Hematopoietic multipotent progenitor cell treated with erythropoietin and hydrocortisone succinate and interleukin-3 and kit ligand, for 6 days (in vitro differentiated cells): ENCODE measurements at places on chromosomes 4 and X.

GRCh38 chr4:152708796-152709195 lies 29.0 kb upstream of the TMEM154 start:
- no peak for DNase-seq

GRCh38 chrX:141180851-141181250 lies 3.9 kb upstream of the LDOC1 start:
- no peak for DNase-seq

DNA sequence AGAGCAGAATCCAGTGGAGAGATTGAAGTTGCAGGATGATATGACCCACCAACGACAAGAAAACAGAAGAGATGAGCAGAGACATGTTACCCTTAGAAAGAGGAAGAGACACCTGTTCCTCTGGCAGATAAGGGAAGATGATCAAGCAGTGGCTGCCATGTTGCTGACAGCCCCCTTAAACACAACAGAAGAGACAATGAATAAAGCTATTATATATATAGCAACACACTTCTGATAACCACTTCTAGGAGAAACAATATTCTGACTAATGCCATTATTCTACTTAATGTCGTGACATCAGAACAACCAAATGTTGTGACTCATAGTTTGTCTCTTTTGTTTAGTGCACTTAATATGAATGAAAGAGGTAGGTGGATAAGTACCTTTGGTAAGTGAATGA lies 44.9 kb downstream of the SH3RF1 start:
- DNase-seq: no peak

DNA sequence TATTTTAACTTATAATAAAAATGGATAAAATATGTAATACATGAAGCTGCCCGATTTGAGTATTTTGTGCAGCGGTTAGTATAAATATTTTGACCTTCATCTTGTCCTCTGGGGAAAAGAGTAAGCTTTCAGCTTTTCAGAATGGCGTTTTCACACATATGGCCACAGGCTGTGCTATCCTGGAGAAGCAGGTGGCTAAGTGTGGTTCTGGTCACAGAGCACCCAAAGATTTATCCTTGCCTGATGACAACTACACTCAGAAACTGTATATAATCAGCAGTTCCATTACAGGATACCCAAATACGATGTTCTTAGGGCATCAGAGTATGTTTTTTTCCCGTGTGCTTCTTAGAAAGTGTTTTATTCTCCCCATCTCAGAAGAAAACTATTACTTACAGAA lies 42.3 kb upstream of the ANK2 start:
- DNase-seq: no peak

DNA sequence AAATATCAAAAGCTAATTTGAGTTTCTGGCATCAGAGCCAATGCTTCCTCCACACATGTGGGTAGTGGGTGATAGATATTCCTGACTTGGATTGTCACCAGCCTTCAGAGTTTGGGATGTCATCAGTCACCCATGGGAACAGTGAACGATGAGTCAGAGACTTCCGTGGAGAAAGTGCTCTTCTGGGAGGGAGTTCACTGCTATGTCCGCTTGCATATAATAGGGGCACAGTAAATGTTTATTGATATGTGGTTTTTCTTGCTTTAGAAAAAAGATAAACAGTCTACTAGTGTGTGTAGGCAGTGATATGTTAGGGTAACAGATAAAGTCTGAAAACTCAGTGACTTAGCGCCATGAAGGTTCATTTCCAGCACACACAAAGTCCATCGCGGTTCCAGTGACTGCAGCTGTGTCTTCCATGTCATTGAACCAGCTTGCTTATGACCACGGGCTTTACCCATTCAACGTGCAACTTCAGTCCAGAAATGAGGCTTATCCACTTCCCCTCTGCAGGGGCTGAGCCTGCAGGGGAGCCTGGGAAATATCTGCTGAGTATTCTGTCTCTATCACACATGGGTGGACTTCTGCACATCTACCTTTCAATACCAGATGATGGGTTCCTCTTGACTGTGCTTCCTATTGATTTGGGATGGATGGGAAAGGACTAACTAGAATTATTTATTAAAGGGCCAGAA lies 87.7 kb upstream of the WWC2 start:
- peak; percentile 8 for DNase-seq
